ENCODE measurements at places on chromosomes 7 and 10.

DNA sequence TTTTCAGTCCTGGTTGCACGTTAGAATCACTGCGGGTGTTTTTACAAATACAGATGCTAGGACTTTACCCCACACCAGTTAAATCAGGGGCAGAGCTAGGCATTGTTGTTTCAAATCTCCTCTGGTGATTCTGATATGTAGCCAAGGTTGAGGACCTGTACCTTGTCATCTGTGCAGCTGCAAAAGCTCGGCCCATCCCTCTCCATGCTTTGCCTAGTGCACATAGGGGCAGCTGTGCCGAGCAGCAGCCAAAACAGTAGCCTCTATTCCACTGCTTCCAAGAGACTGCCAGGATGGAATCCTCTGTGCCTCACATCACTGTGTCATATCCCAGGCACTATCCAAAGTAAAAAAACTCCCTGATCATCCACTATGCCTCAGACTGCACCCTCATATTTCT is 181.3 kb downstream of the CDK14 start:
- no peak for DNase-seq

GRCh38 chr7:37671876-37672275 is 11.7 kb upstream of the GPR141 start:
- no peak for DNase-seq

GRCh38 chr10:42987575-42987974 is 89.3 kb upstream of the RET start:
- DNase-seq: no peak

DNA sequence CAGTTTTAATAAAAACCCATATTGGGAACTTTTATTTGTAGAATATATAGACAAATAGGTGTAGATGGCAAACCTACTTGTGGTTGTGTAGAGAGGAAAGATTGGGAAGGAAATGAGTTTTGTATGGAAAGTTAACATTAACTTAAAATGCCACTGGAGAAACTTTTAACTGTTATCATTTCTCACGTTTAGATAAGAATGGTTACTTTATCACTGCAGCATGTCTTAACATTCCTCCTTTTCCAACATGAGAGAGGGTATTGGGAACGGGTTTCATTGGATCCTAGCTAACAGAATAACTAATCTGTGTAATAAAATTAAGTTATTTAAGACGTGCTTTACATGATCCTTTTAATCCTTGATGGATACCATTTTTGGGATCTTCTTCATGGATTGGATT is 1.8 kb downstream of the LUC7L2 start:
- no peak for DNase-seq

DNA sequence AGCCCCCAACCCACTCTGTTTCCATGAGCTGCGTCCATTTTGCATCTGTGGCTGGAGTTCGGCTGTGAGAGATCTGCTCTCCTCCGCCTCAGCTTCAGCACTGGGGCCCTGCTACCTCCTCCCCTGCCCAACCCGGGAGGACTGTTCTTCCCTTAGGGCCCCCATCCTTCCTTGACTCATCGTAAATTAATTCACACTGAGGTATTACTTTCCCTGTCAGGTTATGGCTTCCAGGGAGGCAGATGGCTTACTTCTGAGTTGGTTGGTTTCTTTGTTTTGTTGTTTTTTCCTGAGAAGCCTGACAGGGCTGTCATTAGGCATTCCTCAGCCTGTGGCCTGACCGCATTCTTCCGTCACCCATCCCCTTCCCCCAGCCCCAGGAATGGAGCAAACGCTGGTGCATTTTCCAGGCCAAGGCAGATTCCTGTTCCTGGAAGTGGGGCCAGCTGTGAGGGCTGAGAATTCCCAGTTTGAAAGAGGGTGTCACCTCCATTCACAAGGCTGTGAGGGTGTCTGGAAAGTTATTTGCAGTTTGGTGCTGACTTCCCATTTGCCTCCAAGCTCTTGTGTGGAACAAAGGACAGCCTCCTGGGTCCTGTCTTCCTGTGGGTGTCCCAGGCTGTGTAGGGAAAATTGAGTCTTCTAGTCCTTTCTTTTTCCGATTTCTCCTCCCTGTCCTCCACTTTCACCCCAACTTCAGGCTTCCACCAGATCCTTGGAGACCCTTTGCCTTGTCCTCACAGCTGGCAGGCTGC is 11.7 kb downstream of the CPA5 start:
- DNase-seq: no peak

GRCh38 chr7:51262796-51263531 is 53.6 kb downstream of the COBL start:
- DNase-seq: no peak

- DNase-seq: no peak
These were observed 200.3 kb upstream of the PPP2R2D start for GRCh38 chr10:131700506-131700905.

GRCh38 chr10:121956111-121957061 is 18.6 kb downstream of the NSMCE4A start:
- no peak for DNase-seq

DNA sequence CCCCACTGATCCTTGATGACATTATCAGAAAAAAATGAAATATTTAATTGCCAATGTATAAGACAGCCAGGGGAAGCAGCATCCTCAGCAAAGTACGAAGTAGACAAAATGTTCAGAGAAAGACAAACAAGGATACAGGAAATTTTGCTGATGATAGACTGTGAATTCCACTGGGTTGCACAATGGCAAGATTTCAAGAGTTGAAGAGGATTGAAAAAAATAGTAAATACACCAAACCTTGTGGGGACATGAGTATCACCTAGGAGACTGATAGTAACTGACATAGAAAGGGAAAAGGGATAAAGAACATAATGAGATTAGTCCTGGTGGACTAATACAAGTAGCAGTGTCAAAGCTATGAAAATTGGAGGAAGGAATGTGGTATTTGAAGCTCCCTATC is 16.5 kb downstream of the CNOT4 start:
- DNase-seq: no peak

- DNase-seq: no peak
These were observed 1.3 kb downstream of the REPIN1 start for GRCh38 chr7:150369748-150370501.

GRCh38 chr7:93843260-93843659 is 47.3 kb downstream of the TFPI2 start:
- DNase-seq: no peak

- DNase-seq: no peak
These were observed 183.4 kb downstream of the MACC1 start for GRCh38 chr7:20033621-20034400.

DNA sequence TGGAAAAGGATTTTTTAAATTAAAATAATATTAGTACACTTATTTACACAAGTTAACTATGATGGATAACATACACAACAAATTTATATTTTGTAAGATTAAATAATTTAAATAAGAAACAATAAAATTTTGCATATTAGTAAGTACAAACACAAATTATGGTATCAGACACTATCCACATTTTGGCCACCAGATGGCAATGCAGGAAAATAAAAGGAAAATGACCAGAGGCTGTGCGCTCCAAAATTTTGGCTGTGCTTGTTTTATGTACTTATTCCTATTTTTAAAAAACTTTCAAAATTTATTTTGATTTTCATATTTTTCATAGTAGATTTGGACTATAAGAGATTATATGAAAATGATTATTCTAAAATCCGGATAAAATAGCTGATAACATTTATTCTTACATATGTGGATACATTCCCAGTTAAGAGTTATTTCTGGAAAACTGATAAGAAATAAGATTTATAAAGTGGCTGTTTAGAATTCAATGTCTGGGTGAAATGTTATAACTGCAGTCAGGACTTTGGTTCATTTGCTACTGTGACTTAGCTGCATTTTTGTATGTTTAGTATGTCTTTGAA is 274.7 kb upstream of the HGF start:
- DNase-seq: no peak

DNA sequence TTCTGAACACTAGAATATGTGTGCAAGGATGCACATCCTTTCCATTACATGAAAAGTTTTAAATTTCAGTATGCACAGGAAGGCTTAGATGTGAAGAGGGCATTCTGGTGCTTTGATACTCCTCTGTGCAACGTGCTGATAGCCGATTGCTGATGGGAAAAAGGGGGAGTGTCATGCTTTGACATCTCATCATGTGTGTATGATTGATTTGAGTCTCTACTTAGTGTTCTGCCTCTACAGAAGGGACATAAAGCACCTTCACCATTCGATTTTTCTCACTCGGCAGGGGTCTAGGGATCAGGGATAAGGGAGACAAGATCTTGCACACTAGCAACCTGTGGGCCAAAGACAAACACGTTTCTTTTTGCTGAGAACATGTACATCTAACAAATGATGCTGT is 114.7 kb upstream of the RSU1 start:
- DNase-seq: no peak

- DNase-seq: no peak
These were observed 194.8 kb downstream of the MAD1L1 start for GRCh38 chr7:2037808-2038522.

GRCh38 chr7:99876491-99876890 is 342 bp downstream of the OR2AE1 start:
- no peak for DNase-seq

GRCh38 chr10:103627111-103627892 is 133.8 kb downstream of the NEURL1 start:
- no peak for DNase-seq

- DNase-seq: no peak
These were observed 194.7 kb upstream of the BMPER start for GRCh38 chr7:33710608-33711007.

DNA sequence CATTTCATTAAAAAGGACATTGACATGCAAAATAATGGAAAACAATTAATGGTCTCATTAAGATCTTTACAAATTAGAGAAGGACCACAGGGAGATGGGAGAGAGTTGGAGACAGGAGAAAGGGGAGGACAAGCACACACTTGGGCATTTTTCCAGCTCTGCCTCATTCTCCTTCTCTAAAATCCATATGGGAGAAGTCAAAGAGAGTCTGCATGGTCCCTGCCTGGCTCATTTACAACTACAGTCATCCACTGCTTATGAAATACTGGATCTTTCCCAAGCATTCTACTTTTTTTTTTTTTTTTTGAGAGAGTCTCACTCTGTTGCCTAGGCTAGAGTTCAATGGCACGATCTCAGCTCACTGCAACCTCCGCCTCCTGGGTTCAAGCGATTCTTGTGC is 518.9 kb upstream of the CELF2 start:
- no peak for DNase-seq

- no peak for DNase-seq
These were observed 65.6 kb downstream of the MKI67 start for GRCh38 chr10:128060341-128061250.

DNA sequence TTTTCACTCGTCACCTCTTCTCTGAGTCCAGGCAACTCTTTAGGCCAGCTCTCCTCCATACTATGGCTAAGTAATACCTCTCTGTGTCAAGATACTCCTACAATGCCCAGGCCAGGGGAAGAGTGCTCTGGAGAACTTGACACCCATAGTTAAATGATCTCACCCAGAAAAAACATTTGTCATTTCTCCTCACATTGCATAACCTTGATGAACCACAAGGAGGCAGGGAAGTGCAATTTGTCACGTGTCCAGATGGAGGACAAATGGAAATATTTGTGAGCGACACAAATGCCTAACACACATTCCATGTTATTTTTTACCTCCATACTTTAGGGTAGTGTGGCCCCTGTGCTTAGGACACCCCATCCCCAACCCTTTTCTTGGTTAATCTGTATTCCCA is 78.3 kb downstream of the HTR7 start:
- DNase-seq: no peak

DNA sequence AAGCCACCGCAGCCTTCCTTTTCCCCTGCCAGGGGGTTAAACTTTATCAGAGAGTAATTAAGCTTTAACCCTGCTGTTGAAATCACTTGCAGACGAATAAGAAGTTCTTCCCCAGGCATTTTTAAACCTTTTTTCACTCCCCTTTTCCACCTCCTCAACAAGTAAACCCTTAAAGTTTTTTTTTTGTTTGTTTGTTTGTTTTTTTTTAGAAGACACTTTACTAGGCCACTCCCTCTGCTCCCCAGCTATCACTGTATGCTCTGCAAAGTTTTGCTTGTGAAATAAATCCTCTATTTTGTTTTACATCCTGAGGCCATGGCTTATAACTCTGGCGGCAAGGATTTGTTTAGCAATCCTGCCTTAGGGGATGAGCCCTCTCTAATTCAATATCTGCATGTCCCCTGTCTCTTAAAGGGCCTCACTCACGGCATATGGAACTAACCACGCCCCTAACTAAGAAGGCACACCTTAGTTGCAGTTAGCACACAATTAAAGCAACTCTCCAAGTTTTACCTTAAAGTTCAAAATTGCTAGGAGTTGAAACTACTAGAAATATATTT is 1354.7 kb upstream of the LRRTM3 start:
- DNase-seq: no peak

- no peak for DNase-seq
These were observed 34.5 kb upstream of the RBM20 start for GRCh38 chr10:110609605-110610004.

GRCh38 chr10:98339799-98340198 is 71.8 kb upstream of the LOXL4 start:
- no peak for DNase-seq

GRCh38 chr10:132102717-132103110 is 37.0 kb downstream of the JAKMIP3 start:
- DNase-seq: no peak

GRCh38 chr10:112835944-112836451 is 114.0 kb upstream of the TCF7L2 start:
- DNase-seq: no peak

DNA sequence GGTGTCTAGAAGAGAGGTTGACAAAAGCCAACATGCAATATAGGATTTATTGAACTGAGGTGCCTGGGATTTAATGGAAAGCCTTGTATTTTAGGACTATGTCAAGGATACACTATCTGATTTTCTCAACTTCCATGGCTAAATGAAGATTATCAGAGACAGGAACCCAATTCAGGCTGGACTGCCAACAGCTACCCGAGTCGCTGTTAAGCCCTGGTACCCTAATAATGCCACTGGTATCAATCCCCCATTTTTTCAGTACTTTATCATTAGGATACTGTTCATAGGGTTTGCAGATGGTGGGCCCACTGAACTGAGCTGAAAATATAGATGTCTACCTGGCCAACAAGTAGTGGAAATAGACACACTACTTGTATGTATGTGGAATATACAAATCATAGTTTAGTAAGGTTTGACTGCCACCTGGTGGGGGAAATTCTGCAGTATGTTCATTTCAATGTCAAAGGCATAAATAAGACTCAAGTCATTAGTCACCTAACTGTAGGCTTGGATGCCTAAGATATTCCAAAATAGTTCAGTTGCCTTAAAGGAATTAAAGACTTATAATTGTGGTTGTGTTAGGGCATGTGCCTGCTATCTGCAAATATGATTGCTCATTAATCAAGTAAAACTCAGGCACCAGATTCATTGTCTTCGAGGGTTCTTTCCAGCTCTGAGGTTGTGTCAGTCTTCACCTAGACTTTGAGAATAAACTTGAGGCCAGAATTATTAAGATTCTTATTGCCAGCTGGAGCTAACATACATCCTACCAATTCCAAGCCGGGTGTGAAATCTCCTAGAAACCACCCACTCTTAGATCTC is 34.1 kb upstream of the NOBOX start:
- DNase-seq: peak; percentile 39

All from activated naive CD4-positive, alpha-beta T cell treated with anti-CD3 and anti-CD28 coated beads, Interleukin-2, amount 50 U/mL, for 16 hours (primary cell).